Stomach (tissue), 19 donors: ENCODE measurements at places on chromosomes 2 and 18.

DNA sequence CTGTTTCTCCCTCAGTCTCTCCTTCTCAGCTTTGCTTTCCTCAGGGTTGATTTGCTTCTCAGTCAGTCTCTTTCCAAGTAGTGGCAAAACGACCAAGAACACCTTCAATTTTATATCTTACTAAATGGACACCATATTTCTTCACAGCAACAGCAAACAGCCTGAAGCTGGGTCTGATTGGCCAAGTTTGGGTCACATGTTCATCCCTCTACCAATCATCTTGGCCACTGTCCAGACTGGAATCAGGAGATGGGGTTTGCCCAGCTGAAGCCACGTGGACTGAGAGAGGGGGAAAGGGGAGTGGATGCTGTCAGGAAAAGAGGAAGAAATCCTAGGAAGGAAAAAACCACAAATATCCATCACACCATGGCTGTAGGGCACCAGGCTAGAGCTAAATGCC is 42.0 kb upstream of the ACMSD start:
- H3K27me3 ChIP-seq = no peaks in the 10 kb centered on the region
- no peak overlapping the region for H3K27ac ChIP-seq
- no peaks in the 10 kb centered on the region for H3K36me3 ChIP-seq
- no peaks in the 10 kb centered on the region for H3K4me1 ChIP-seq
- no peak for DNase-seq

DNA sequence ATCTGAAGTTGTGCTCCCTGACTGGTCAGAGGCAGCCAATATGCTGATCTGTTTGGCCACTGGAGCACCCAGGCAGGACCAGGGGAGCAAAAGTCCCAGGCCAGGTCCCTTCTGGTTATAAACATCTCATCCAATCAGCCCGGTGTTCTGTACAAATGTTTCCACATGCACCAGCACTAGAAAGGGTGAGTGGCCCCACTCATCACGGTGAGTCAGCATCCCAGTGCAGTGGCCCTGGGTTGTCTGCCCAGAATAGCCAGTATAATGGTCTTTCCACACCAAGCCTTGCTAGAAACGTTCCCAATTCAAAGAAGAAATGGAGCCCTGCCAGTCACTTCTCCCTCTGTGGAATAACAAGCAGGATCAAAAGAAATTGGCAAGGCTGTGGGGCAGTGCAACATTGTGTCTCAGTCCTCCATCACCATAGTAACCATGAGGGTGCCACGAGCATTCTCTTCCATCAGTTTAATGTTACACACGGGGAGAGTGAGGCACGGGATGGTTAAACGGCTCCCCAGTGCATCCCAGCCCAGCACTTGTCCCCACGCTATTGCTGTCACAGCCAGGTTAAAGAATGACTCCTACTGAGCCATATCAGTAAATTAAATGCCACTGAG is 174.9 kb downstream of the SEPTIN10 start:
- no peak for DNase-seq
- no peak overlapping the region for H3K4me3 ChIP-seq
- H3K27me3 ChIP-seq = no peaks in the 10 kb centered on the region
- peaks cover 10% of the 10 kb centered on the region for H3K4me1 ChIP-seq
- H3K36me3 ChIP-seq = no peaks in the 10 kb centered on the region
- peak overlapping the region; percentile 48 for H3K27ac ChIP-seq

- no peaks in the 10 kb centered on the region for H3K27me3 ChIP-seq
- H3K27ac ChIP-seq = no peak overlapping the region
- H3K4me3 ChIP-seq = no peak overlapping the region
These were observed 22.7 kb downstream of the FARP2 start for GRCh38 chr2:241378816-241379215.

DNA sequence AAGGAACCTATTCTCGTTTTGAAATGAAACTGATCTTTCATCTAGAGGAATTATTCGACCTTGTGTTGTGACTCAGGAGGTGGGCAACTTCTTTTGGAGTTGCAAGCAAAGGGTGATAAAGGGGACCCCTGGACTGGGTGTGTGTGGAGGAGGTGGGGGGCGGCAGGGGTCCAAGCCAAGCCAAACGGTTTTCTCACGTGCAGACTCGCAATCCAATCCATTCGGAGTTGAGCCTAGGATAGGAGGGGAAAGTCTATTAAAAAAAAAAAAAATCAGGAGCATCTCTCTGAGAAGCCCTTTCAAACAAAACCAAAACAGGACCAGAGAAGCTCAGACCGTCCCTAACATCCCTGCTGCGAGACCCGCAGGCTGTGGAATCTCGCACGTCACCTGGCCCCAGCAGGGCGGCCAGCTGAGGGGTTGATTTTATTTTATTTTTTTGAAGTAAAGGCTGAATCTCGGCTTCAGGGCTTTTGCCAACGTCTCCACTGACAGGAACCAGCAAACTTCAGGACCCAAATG is 3.7 kb upstream of the ZEB2 start:
- H3K4me3 ChIP-seq = peak overlapping the region; percentile 54
- H3K4me1 ChIP-seq = peaks cover 12% of the 10 kb centered on the region
- peak; percentile 65 for DNase-seq
- H3K27ac ChIP-seq = peak overlapping the region; percentile 54

GRCh38 chr18:9048808-9049494 is 53.5 kb upstream of the NDUFV2 start:
- no peak overlapping the region for H3K4me3 ChIP-seq
- no peaks in the 10 kb centered on the region for H3K4me1 ChIP-seq
- H3K36me3 ChIP-seq = no peaks in the 10 kb centered on the region
- no peak for DNase-seq
- no peak overlapping the region for H3K27ac ChIP-seq

GRCh38 chr2:176638167-176639015 is 369.1 kb downstream of the MTX2 start:
- peaks cover 10% of the 10 kb centered on the region for H3K4me1 ChIP-seq
- no peaks in the 10 kb centered on the region for H3K36me3 ChIP-seq
- peak overlapping the region; percentile 71 for H3K27ac ChIP-seq

- H3K36me3 ChIP-seq = no peaks in the 10 kb centered on the region
- H3K4me1 ChIP-seq = peaks cover 4% of the 10 kb centered on the region
- H3K27me3 ChIP-seq = no peaks in the 10 kb centered on the region
- H3K27ac ChIP-seq = no peak overlapping the region
- peak; percentile 56 for DNase-seq
These were observed 11.6 kb downstream of the CD28 start for GRCh38 chr2:203718087-203718486.

DNA sequence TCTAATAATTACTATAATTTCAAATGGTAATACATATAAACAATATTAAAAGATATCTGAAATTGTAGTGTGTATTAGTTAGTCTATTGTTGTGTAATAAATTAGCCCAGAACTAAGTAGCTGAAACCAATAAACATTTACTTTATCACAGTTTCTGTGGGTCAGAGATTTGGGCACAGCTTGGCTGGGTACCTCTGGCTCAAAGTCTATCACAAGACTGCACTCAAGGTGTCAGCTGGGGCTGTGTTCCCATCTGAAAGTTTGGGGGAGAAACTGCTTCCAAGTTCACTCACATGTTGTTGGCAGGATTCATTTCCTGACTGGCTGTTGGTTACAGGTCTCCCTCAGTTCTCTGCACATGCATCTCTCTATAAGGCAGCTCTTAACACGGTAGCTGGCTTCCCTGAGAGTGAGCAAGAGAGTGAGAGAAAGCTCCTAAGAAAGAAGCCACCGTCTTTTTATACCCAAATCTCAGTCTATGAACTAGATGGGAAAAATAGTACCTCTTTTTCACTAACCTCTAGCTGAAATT is 25.6 kb upstream of the WIPF1 start:
- H3K27me3 ChIP-seq = no peaks in the 10 kb centered on the region
- peaks cover 12% of the 10 kb centered on the region for H3K36me3 ChIP-seq
- no peaks in the 10 kb centered on the region for H3K4me1 ChIP-seq
- H3K4me3 ChIP-seq = no peak overlapping the region

DNA sequence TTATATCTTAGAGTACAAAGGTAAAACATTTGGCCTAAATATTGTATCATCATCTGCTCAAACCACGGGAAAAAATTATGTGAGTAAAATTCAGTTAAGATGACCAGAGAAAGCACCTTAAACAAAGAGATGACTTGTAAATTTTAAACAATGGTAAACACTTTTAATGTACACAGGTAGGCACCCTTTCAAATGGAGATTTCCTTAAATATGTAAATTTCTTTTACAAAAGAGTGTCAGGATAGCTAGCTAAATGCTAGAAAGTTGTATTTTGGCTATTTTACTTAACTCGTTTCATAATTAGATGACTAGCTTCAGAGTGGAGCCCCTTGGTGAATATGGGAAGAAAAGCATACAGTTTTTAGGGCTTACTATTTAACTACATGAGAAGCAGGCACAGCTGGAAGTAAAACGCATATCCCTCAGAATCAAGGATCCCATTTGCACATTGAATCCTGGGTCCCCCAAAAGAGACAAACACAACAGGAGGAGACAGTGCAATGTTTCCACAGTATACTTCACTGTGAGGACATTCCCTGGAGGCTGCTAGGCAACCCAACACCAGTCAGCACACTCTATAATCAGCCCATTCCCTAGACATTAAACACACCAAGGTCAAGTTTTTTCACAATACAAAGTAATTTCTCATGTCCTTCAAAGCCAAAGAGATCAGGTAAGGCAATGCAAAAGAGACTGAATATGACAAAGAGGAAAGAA is 1154.4 kb downstream of the DPP10 start:
- no peak overlapping the region for H3K27ac ChIP-seq
- H3K36me3 ChIP-seq = no peaks in the 10 kb centered on the region
- no peaks in the 10 kb centered on the region for H3K4me1 ChIP-seq
- DNase-seq = no peak

GRCh38 chr2:39494784-39495251 is 57.7 kb upstream of the MAP4K3 start:
- no peak overlapping the region for H3K27ac ChIP-seq
- peak; percentile 66 for DNase-seq
- no peak overlapping the region for H3K4me3 ChIP-seq
- peaks cover 18% of the 10 kb centered on the region for H3K4me1 ChIP-seq
- H3K27me3 ChIP-seq = no peaks in the 10 kb centered on the region
- no peaks in the 10 kb centered on the region for H3K36me3 ChIP-seq

DNA sequence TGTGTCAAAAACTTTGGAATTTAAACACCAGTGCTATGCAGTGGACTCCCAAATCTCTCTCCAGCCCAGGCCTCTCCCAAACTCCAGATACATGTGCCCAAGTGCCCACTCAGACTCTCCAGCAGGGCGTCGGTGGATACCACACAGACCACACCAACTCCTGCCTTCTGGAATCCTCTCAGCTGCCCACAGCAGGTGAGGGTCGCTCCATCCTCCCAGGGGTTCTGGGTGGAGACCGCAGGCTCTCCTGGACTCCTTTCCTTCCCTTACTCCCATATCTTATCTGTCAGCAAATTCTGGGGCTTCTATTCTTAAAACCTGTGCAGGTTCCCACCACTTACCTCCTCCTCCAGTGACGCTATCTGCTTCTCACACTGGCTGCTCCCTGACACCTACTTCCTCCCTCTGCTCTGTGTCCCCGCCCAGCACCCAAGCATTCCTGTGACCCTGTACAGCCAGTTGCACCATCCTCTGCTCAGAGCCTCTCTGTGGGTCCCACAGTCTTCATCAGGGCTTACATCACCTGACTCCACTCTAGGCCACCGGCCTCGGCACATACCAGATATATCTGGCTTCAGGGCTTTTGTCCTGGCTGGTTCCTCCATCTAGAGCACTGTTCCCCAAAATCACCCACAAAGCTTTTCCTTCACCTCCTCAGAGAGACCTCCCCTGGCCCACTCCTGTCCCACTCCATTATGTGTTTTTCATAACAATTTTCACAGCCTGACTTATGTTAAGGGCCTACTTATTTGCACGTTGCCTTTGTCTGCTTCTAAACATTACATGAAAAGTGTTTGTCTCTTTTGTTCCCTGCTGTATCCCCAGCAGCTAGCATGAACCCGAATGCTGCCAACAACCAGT is 2.6 kb upstream of the IMP4 start:
- peaks cover 31% of the 10 kb centered on the region for H3K4me1 ChIP-seq
- DNase-seq = no peak
- H3K4me3 ChIP-seq = no peak overlapping the region

DNA sequence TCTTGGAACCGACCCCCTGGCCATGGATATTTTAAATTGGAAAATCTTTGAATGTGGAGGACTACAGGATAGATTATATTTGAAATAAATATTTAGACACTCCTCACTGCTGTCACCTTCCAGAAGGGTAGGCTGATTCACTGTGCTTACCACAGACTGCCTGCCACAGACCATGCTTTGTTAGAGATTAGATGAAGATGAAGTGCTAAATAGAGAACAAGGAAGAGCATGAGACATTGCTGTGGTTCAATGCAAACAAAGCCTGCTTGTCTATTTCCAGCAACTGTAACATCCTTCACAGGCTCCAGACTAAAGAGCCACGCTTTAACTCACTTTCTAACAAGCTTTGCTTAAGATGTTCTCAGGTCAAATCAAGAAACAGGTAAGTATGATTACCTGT is 81.0 kb upstream of the TMEM17 start:
- H3K4me1 ChIP-seq = no peaks in the 10 kb centered on the region
- no peaks in the 10 kb centered on the region for H3K36me3 ChIP-seq
- no peak overlapping the region for H3K27ac ChIP-seq
- no peak overlapping the region for H3K4me3 ChIP-seq
- no peaks in the 10 kb centered on the region for H3K27me3 ChIP-seq

DNA sequence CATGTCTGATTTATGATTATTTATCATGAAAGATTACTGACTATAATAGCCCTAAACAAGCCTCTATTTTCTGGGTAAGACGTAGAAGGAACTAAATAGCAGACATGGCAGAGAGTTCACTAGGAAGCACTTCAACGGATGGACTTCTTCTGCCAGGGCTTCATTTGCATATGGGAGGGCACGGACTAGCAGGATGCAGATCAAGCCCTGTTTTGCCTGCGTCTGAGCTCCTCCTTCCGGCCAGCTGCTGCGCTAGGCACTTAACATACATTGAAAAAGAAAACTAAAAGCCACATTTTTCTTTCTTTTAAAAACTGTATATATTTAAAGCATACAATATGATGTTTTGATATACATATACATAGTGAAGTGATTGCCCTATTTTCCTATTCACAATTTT is 340.0 kb upstream of the MEX3C start:
- no peaks in the 10 kb centered on the region for H3K4me1 ChIP-seq
- DNase-seq = peak; percentile 73
- H3K36me3 ChIP-seq = no peaks in the 10 kb centered on the region
- H3K4me3 ChIP-seq = no peak overlapping the region

DNA sequence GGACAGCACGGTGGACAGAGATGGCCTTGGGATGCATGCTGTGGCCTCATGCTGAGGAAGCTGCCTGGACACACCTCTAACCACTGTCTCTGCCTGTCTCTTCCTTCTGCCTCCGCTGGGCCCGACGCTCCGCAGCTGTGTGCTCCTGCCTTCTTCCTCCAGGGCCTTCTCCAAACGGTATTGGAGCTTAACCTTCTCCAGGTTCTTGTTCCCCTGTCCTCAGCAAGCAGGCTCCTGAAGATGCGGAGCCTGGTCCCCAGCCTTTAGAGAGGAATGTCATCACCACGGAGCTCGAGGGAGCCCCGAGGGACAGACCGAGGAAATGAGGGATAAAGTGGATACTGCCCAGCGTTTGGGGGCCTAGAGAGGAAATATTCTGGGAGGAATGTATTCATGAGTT is 155.1 kb downstream of the DYSF start:
- no peaks in the 10 kb centered on the region for H3K27me3 ChIP-seq
- H3K4me1 ChIP-seq = no peaks in the 10 kb centered on the region
- peaks cover 7% of the 10 kb centered on the region for H3K36me3 ChIP-seq
- DNase-seq = no peak
